ENCODE measurements at places on chromosomes 4 and X. TPM values are rescaled to one million over a fixed set of nuclear protein-coding genes. Genes with fewer than 3 reads are reported as not detected.

The CENPVL1 gene
- not detected for total RNA-seq

- no peak for DNase-seq
Observed at GRCh38 chrX:63755892-63756291, 29.1 kb downstream of the ARHGEF9 start.

GRCh38 chr4:163649557-163650091 lies 155.1 kb downstream of the TMA16 start:
- no peak for DNase-seq

DNA sequence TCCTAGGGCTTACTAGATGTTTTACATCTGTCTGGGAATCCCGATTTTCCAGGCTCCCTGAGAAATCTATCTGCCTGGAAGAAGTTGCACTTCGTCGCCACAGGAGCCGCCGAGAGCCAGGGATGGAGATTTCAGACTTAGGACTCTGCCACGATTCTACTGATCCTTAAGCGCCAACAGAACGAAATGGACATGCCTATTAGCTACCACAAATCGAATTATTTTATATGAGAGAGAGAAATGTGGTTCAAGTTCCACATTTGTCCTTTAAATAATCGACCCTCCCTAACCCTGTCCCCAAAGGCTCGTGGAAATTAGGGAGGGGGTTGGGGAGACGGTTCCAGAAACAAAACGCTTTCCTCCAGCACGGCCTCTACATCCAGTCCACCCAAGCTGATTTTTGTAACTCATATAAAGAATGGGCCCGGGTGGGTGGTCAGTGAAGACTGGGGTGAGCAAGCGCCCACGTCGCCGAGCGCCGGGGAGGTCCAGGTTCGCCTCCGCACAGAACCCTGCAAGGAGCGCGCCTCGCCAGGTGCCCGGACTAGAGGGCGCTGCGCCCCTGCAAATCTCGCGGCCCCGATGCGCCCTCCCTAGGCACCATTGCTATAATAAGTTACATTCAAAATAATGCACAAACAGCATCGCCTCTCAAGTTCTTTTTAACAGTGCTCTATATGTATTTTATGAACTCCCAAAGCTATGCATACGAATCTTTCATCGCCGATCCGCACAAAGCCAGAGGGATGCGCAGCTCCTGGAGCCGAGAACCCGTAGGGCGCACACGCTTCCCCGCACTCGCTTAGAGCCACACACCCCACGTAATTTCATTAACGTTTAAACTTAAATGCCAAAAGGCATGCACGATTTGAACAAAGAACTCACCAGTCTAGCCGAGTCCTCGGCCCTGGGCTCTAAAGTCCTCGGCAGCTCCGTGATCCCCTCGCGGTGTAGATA lies 2.1 kb upstream of the FAT1 start:
- DNase-seq: peak; percentile 72

DNA sequence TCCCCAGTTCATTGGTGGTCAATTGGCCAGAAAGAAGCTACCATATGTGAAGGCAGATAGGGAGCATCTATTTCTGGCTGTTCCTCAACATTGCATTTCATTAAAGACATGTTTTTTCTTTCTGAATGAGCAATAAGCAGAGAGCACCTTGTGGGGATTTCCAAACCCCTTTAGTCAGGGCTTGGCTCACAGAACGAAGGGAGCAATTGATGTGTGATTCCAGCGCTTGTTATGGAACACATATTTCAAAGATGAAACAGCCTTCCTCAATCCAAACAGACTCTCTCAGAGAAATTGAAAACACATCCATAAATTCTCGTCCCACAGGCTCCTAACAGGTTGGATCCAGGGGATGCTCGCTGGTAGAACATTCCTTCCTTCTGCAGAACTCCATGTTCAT lies 84.1 kb downstream of the CLCN4 start:
- peak; percentile 47 for DNase-seq

The FAAH2 gene
- not detected for total RNA-seq

The FGFBP1 gene
- not detected for total RNA-seq

GRCh38 chrX:21738950-21739287 lies 19.0 kb downstream of the SMPX start:
- DNase-seq: no peak

- DNase-seq: no peak
Observed at GRCh38 chr4:4986841-4987240, 32.4 kb downstream of the CYTL1 start.

- DNase-seq: no peak
Observed at GRCh38 chrX:110245011-110245410, 72.9 kb downstream of the AMMECR1 start.

The ATOH1 gene
- total RNA-seq: not detected

The PFKFB1 gene
- not detected for total RNA-seq

The MECP2 gene
- total RNA-seq: 31.2 TPM

DNA sequence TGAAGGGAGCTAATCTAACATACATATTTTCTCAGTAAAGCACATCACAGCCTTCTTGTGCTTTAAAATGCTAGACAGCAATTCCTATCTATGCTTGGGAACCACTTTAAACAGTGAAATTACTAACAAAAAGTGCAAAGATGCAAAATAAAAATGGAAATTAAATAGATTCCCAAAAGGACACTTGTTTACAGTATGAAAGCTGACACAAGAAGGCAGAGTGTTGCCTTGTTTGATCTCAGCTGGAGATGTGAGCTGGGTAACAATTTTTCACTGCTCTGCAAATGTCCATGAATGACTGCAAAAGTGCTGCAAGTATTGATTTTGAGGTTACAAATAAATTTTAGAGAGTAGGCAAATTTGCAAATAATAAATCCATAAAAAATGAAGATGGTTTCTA lies 22.3 kb downstream of the GRIA2 start:
- no peak for DNase-seq

- no peak for DNase-seq
Observed at GRCh38 chr4:138114434-138114833, 127.7 kb downstream of the SLC7A11 start.

The GAGE12E gene
- not detected for total RNA-seq

- no peak for DNase-seq
Observed at GRCh38 chr4:123600987-123601904, 204.7 kb downstream of the SPRY1 start.

GRCh38 chr4:69322055-69322454 lies 41.8 kb downstream of the UGT2B28 start:
- DNase-seq: no peak

- DNase-seq: no peak
Observed at GRCh38 chrX:44876086-44876485, 3.1 kb downstream of the KDM6A start.

The ATP2B3 gene
- not detected for total RNA-seq
